Esophagus mucosa (tissue), 1 donor: ENCODE measurements at places on chromosomes 5 and 9.

DNA sequence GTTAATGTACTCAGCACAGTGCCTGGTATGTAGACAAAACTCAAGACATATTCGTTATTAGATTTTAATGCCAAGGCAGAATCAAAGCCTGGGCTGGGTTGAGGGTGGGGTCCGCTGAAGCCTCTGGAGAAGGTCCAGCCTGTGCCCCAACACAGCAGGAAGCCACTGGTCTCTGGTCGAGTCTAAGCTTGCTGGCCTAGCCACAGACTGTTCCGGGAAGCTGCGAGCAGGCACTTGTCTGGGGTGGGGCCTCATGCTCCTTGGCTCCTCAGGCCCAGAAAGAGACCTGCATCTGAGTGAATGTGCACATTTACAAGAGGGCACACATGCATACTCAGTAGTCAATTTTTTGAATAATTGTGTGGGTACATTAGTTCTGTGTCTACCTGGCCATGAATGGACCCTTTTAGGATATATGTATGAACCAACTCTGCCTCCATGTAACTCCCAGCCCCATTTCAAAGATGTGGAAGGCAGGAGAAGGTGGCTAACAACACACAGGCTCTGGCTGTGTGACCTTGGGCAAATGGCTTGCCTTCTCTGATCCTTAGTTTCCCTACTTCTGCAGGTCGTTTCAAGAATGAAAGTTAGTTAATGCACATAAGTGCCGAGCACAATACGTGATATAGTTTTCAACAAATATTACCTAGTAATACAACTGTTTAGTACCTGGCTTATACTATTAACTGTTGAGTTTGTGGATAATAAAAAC, 18.3 kb downstream of the FAT2 start:
- peak; percentile 81 for ATAC-seq

DNA sequence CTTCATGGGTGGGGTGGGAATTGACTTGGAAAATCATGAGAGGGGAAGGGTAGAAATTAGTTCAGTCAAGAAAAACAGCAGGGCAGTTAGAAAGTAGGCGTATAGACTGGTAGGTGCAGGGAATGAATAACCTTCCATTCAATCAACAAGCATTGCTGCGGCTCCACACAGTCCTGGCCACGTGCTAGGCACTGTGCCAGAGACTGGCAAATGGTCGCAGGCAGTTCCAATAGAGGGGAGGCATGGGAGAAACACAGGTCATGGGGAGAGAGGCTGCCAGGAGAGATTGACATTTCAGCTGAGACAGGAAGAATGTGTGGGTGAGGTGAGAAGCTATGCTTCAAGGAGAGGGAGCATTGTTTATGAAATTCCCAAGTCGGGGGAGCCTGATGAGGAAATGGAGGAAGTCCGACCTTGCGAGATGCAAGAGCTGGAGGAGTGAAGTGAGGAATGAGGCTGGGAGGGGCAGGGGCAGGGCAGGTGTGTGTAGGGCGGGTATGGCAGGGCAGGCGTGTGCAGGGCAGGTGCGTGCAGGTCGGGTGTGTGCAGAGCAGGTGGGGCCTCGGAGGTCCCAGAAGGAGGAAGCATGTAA, 54.4 kb upstream of the PPARGC1B start:
- peak; percentile 94 for ATAC-seq

GRCh38 chr5:161431963-161432362, 114.6 kb downstream of the GABRB2 start:
- ATAC-seq, result no peak

DNA sequence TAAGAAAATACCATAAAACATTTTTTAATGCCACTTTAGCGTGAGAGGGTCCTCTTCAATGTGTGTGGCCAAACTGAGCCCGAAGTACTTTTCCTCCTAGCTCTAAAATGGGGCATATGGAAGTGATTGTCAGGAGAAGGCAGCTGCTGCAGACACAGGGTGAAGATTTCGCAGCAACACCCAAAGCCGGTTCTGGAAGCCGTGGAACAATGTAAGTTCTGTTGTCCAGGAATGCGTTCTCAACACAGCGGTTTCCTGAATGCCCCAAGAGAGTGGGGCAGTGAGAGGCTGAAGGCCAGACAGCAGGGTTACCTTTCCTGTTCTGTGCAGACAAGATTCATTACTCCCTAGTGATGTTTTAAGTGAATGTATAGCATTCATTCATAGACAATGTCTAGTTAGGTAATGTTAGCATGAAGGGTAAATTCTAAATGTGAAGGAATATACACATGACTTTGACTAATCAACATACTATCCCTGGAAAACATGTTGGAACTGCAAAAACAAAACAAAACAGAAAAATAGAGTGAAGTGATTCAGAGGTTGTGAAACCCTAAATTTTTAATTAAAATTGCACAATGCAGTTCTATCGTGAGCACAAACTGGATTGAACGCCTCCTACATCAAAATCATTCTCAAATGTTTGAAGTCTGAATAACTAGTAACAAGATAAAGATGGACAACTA, 197.0 kb upstream of the SEMA6A start:
- ATAC-seq, result no peak

GRCh38 chr5:129903466-129904101, 681 bp upstream of the CHSY3 start:
- ATAC-seq, result no peak

- ATAC-seq, result no peak
These were observed 113.1 kb upstream of the SMIM23 start for GRCh38 chr5:171672556-171672955.

- no peak for ATAC-seq
These were observed 1.3 kb downstream of the IL31RA start for GRCh38 chr5:55852503-55852902.

DNA sequence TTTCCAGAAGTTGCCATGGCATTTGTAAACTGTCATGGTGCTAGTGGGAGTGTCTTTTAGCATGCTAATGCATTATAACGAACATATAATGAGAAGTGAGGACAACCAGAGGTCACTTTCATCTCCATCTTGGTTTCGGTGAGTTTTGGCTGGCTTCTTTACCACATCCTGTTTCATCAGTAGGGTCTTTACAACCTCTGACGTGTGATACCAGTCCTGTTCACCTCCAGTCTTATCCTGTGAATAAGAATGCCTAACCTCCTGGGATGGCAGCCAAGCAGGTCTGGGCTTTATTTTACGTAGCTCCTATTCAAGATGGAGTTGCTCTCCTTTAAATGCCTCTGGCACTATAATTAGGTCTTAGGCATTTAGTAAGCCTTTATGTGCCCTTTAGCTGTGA, 20.4 kb upstream of the RFK start:
- ATAC-seq, result no peak

DNA sequence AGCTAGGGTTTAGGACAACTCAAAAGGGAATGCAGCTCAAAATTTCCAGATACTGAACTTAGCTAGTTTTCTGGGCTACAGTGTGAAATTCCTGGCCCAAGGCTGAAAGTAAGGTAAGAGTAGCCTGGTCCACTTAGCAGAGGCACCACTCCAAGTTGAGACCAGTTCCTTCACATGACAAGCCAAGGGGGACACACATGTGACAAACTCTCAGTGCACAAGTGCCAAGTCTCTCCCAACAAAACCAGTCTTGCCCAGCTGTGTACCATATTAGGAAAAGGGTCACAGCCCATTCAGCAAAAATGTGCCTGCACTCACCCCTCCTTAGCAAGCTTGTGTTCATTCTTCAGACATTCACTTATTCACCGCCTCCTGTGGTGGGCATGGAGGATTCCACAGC, 27.8 kb downstream of the KLHL3 start:
- no peak for ATAC-seq

GRCh38 chr9:27990524-27990923, 417.2 kb upstream of the C9orf72 start:
- no peak for ATAC-seq

DNA sequence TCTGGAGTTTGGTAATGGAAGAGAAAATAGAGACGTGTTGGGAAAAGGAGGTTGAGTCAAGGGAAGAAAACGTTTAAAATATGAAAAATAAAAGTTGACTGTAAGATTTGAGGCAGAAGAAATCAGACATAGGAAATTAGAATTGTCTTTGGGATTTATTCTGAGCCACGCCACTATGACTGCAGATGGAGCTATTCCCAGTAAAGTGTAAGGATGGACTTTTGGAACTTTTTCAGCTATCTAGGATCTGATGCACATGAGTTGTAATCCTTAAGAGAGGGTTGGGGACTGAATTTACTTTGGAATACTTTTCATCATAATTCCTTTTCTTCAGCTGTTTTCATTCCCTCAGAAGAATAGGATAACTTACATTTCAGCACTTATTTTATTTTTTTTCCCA, 336.7 kb downstream of the FAM170A start:
- ATAC-seq, result no peak

DNA sequence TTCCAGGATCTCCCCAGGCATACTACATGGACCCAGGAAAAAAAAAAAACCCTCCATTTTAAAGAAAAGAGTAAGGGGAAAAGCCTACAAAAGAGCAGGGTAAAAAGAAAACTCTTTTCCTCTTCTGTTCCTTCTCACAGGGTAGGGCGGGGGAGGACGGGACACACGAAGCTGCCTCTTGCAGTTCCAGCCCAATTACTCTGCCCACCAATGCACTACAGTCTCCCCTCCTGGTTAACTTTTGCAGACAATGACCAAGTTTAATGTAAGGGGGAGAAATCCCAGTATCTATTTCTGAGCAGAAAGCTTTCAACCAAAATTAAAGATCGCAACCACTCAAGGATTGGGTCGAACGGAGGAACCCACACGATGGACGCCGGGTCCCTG, 1.3 kb downstream of the BRD3 start:
- no peak for ATAC-seq

DNA sequence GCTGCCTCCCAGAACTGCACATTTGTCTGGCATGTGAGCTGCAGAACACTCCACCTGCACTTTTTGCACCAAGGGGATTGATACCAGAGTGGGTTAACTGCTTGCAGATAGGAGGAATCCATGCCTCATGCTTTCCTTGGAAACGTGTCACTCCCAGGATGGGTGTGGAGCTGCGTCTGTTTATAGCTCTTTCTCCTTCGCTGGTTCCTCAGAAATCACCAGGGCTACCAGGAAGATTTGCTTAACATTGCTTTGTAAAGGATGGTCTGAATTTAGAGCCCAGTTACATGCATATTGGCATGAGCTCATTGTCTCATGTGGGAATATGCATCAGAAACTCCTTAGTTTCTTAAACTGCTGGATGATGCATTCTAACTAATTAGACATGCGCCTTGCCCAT, 234.6 kb downstream of the GADD45G start:
- ATAC-seq, result no peak

- no peak for ATAC-seq
These were observed 15.3 kb upstream of the RNF130 start for GRCh38 chr5:180086816-180087399.

DNA sequence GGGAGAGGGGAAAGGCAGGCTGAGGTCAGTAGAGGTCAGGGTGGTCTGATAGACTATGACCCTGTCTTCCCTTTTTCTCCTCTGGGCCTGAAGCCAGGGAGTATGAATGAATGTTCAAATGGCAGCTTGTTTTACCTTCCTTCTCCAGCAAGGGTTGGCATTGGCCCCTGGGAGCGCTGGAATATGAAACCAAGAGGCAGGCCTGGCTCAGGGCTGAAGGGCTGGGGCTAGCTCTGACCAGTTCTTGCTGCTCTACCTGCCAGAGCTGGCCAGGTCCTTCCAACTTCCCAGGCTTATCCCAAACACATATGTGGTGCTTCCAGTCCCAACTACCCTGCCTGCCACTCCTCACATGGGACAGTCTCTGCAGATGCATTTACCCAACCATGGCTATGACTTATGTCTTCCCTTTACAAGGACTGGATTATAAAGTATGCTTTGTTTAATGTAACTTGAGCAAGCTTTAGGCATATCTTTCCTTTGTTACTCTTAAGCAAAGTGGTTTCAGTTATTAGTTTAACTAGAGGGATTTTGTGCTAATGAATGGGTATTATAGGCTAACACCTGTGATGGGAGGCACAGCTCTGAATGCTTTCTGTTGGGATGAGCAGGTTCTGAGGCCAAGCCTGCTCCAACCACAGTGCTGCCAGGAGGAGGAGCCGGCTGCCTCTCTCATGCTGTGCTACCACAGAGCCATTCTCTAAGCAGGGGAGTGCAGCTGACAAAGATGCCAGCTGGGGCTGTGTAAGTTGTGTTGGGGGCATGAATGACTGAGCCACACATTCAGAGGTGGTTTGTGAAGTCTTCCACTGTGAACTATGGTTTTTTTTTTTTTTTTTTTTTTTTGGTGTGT, 6.1 kb downstream of the CCNI2 start:
- ATAC-seq, result peak; percentile 52

GRCh38 chr9:110255034-110255462, 1.3 kb downstream of the TXN start:
- no peak for ATAC-seq

DNA sequence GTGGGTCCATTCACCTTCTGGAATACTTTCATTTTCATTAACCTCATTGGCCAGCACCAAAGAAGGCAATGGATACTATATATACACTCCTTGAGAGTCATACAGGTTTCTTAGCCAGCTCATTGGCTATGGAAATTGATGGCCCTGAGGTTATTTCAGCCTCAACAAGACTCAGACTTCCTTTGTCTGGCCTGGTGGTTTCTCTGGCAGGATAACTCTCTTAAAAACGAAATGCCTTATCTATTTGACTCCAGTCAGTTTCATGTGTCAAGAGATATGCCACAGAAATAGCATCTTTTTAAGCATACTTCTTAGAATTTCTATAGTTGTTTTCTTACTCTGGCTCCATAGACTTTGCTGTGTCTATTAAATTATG, 28.9 kb downstream of the CDH9 start:
- no peak for ATAC-seq

DNA sequence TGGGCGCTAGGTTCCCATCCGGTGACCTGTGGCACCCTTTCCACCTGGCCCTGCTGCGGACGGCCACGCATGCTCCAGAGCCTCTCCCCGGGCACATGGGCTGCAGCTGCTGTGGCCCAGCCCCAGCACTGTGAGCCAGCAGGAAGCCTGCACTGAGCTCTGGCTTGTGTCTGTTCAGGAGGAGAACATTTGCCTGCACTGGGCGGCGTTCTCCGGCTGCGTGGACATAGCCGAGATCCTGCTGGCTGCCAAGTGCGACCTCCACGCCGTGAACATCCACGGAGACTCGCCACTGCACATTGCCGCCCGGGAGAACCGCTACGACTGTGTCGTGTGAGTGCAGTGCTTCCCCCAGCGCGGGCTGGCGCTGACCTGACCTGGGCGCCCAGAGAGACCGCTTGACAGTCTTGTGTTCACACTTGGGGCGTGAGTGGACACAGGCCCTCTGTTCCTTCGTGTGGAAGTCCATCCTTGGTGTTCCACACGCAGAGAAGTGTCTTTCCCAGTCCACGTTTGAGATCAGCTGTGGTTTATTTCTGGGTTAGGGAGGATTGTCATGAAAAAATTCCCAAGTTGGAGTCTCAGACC, 66.2 kb upstream of the CACNA1B start:
- ATAC-seq, result no peak

- ATAC-seq, result no peak
These were observed 14.1 kb downstream of the MARCHF6 start for GRCh38 chr5:10367579-10367978.

DNA sequence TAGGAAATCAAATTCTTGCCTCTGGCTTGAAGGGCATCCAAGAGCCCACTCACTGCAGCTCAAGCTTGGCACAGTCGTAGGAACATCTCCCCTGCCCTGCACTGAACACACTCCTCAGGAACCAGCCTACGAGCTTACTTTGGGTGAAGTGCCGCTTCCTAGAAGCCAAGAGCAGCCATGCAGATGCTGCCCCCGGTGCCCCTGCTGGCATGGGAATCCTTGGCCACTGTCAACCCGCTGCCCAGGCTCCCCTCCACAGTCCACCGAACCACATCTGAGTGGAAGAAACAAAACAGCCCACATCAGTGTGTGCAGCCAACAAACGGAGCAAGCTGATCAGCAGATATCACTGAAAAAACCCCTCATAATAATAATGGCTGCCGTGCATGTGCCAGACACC, 89.8 kb downstream of the TMEM215 start:
- ATAC-seq, result no peak

- no peak for ATAC-seq
These were observed 29.2 kb downstream of the NR4A3 start for GRCh38 chr9:99850736-99851499.
